Natural killer cell (primary cell): ENCODE measurements at places on chromosomes 5 and 9. TPM values are rescaled to one million over a fixed set of nuclear protein-coding genes. Genes with fewer than 3 reads are reported as not detected.

PCDHB13 gene
- total RNA-seq, result not detected

IL7R gene
- 42.7 TPM for total RNA-seq

PCAT7 gene
- total RNA-seq, result not detected

RMND5B gene
- total RNA-seq, result 9.5 TPM

PCDHGB6 gene
- 2.9 TPM for total RNA-seq

SPATA31A3 gene
- not detected for total RNA-seq

BTNL8 gene
- not detected for total RNA-seq

PAEP gene
- not detected for total RNA-seq

PCA3 gene
- total RNA-seq, result 0.36 TPM

PTAR1 gene
- 87.9 TPM for total RNA-seq

PCDHB2 gene
- total RNA-seq, result not detected

EMB gene
- 179 TPM for total RNA-seq

OR1L4 gene
- total RNA-seq, result not detected

PCDHB15 gene
- total RNA-seq, result not detected

- peak; percentile 67 for DNase-seq
Measured at GRCh38 chr5:72018143-72018803, 89.0 kb upstream of the MAP1B start.

- DNase-seq, result no peak
Measured at GRCh38 chr5:21212026-21212425, 1224.0 kb upstream of the CDH18 start.

- no peak for DNase-seq
Measured at GRCh38 chr9:567747-568305, 273.7 kb upstream of the DMRT1 start.

DNA sequence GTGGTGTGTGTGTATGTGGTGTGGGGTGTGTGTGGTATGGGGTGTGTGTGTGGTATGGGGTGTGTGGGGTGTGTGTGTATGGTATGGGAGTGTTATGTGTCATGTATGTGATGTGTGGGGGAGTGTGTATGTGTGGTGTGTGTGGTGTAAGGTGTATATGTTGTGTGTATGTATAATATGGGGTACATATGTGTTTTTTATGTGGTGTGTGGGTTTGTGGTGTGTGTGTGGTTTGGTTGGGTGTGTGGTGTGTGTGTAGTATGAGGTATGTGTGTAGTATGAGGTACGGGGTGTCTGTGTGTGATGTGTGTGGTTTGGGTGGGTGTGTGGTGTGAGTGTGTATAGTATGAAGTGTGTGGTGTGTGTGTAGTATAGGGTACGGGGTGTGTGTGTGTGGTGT is 11.4 kb downstream of the ECSCR start:
- no peak for DNase-seq

- DNase-seq, result no peak
Measured at GRCh38 chr5:142063376-142063775, 45.2 kb upstream of the NDFIP1 start.

DNA sequence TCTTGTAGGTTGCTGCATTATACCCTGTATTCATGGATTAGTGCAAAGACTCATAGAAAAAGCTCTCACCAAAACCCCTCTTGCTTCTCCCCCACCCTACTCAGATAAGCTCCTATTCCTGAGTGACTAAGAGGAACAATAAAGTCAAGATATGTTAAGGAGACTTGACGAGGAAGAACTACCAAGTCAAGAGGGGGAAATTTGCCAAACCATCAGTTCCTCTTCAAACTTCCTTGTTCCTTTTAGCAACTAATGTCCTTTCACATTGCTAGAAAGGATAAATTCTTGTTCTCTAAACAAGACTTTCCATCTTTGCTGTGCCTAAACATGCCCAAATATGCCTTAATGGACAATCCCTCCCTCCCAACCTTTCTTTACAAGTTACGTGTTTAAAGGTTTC is 27.0 kb downstream of the CNOT8 start:
- no peak for DNase-seq

GRCh38 chr9:121638399-121638798 is 13.0 kb upstream of the DAB2IP start:
- DNase-seq, result no peak

DNA sequence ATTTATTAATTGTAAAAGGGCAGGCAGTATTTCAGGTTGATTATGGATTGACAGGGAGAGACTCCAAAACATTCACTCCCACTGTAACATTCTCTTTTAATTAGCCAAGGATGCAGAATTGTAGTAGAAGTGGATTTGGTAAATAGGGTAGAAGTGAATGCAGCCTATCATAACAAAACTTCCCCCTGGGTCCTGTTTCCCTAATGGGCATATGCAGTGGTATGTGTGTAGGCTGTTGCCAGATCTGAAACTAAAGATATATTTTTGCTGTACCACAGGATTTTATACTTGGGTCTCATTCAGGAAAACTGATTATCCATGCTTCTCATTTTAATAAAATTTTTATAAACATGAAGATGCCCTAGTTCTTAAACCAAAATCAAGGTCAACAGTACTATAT is 351.2 kb downstream of the KDM4C start:
- no peak for DNase-seq

- DNase-seq, result no peak
Measured at GRCh38 chr5:141634720-141635119, 1.9 kb downstream of the HDAC3 start.

GRCh38 chr5:76165711-76166374 is 82.7 kb downstream of the SV2C start:
- DNase-seq, result no peak

DNA sequence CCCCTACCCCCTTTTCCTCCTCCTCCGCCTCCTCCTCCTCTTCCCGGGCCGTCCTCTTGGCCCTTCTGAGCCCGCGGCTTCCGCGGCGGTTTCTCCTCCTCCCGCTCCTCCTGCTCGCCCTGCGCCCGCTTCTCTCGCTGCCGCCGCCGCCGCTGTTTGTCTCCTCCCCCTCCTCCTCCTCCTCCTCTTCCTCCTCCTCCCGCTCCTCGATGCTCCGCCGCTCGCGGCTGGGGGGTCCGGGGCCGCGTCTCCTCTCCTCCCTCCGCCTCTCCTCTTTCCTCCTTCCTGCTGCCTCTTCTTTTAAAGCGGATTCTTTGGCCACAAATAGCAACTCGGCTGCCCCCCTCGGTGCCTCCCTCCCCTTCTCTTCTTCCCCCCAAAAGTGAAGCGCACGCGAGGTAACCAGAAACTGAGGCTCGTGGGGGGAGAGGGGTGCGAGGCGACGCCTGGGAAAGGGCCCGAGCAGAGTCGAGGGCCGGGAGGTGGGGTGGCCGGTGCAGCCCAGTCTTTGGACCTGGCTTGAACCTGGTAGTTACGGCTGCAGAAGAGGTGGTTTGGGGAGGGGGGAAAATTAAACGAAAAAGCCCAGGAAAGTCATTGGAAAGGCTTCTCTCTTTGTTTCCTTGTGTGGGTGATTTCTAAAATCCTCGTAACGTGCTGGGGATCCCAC is 1058.5 kb upstream of the DMAC1 start:
- DNase-seq, result peak; percentile 3

DNA sequence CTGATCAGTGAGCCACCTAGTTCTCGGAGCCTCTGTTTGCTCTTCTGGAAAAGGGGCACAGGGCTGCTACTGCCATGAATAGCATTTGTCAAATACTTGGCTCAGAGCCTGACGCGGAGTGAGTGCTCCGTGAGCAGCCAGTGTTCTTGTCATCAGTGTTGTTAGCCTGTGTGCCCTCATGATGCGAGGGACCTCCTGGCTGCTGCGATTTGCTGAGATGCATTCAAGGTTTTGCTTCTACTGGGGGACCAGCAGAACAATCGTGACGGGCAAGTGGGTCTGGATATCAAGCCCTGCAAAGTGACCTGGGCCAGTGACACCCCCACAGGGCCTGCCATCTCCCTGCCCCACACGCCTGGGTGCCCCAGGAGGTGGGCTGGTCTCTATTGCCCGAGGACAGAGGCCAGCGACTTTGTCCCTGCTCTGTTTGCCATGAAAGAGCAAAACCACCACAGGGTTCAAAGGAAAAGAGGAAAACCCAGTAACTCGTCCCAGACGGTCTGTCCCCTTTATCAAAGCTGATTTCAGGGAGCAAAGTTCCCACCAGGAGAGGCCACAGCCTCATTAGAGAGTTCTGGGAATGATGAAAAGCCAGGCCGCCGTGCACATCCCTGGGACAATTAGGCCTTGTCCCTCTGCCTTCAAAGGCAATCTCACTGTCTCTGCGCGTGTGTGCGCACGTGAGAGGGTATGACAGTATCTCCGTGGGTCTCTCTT is 86.5 kb upstream of the LMX1B start:
- DNase-seq, result no peak

- DNase-seq, result no peak
Measured at GRCh38 chr5:68454172-68454571, 238.6 kb downstream of the PIK3R1 start.

DNA sequence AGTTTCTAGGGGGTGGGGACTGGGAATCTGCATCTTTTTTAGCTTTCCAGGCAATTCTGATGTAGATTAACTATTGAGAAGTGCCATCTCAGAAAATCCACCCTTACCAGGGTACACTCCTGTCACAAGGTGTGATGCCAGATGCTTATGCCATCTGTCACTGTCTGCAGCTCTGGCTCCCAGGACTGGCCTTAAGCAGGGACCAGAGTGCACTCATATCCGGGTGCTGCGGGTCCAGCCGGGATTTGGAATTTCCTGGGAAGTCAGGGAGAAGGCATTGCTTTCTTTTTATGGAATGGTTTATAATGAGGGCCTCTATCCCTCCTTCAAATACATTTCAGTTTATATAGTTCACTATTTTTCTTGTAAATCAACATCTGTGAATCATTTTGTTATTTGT is 92.6 kb downstream of the TMEM174 start:
- DNase-seq, result no peak

- no peak for DNase-seq
Measured at GRCh38 chr9:80204054-80204453, 632.3 kb downstream of the TLE4 start.

DNA sequence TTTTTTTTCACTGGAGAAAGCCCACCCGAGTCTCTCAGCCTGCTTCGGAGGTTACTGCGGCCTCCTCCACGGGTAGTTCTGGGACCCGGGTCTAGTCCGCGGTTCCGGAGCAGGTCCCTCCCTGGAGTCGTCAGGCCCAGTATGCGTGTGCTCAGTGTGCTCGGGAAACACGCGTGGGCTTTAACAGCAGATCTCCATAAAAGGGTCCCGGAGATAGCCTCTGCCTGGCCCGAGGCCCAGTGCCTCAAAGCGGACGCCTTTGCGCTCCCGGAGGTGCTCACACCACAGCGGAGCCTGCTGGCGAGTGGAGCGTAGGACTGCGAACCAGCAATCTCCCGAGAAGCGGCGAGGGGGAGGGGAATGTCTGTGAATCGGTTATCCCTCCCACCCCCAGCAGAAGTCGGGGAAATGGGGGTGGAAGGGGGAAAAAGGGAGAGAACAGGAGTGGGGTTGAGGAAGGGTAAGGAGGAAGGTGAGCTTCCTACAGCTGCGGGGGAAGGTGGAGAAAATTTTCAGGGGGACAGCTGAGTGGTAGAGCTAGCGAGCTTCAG is 28.7 kb downstream of the CDKN2A start:
- DNase-seq, result no peak

- DNase-seq, result no peak
Measured at GRCh38 chr9:123089790-123090189, 56.3 kb downstream of the GPR21 start.

- DNase-seq, result no peak
Measured at GRCh38 chr5:114789773-114790402, 379.8 kb downstream of the TRIM36 start.

DNA sequence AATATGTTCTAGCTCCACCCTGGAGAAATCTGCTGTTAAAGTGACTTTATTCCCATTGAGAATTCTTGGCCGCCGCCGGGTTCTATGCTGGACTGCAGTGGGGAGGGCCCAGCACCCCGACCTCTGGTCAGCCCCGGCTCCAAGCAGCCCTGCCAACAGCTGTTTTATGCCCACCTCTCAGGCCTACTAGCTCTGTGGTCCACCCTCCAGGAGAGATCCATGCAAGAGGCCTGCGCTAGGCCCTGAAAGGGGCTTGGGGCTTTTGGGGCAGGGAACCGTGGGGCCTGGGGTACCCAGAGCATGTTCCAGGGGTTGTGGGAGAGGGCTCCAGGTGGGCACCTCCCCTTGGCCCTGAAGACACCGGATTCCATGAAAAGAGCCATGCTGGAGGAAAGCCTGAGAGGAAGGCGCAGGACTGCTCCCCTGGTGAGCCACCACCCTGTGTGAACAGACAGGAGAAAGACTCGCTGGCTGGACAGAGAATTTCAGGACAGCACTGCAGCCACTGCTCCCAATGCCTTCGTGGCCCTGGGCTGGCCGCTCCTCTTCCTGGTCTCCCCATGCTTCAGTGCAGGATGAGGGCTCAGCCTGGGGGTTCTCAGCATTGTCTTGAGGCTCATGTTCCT is 44.6 kb upstream of the RUFY1 start:
- no peak for DNase-seq

- no peak for DNase-seq
Measured at GRCh38 chr5:126538579-126538978, 56.4 kb downstream of the ALDH7A1 start.

DNA sequence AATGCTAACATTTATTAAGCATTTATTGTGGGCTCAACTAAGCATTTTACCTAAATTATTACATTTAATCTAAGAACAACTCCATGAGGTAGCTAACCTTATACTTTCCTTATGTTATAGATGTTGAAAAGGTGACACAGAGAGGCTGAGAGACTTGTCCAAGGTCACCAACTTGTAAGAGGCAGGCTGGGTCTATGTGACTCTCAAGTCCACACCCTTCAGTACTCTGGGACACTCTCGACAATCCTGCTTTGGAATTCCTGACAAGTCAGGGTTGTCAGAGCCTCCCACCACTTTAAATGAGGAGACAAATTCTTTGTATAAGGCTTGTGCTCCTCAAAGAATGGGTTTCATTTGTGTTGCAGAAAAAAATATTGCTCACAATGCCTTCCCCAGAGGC is 67.2 kb downstream of the NRG2 start:
- no peak for DNase-seq

GRCh38 chr5:172438319-172438668 is 16.0 kb downstream of the SH3PXD2B start:
- DNase-seq, result no peak

DNA sequence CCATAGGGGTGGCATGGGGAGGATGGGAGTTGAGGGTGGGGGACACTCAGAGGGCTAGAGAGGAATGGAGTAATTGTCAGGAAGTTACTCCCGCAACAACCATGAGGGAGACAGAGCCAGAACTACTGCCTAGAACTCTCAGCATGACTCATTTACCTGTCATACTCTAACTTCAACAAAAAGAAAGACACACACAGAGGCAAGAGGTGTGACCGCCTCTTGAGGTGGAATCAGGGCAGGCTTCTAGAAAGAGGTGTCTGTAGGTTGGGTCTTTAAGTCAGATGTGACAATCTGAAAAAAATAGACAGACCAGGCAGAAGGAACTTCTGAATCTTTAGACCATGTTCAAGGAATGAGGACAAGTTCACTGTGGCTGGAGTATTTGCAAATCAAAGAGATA is 73.4 kb downstream of the GABBR2 start:
- DNase-seq, result no peak
